ENCODE measurements at places on chromosomes 13 and 19.

- DNase-seq, result no peak
- no peaks in the 10 kb centered on the region for H3K4me1 ChIP-seq
- H3K27me3 ChIP-seq, result no peaks in the 10 kb centered on the region
- no peaks in the 10 kb centered on the region for H3K36me3 ChIP-seq
Observed at GRCh38 chr13:108897955-108898354, 268.5 kb downstream of the MYO16 start.

DNA sequence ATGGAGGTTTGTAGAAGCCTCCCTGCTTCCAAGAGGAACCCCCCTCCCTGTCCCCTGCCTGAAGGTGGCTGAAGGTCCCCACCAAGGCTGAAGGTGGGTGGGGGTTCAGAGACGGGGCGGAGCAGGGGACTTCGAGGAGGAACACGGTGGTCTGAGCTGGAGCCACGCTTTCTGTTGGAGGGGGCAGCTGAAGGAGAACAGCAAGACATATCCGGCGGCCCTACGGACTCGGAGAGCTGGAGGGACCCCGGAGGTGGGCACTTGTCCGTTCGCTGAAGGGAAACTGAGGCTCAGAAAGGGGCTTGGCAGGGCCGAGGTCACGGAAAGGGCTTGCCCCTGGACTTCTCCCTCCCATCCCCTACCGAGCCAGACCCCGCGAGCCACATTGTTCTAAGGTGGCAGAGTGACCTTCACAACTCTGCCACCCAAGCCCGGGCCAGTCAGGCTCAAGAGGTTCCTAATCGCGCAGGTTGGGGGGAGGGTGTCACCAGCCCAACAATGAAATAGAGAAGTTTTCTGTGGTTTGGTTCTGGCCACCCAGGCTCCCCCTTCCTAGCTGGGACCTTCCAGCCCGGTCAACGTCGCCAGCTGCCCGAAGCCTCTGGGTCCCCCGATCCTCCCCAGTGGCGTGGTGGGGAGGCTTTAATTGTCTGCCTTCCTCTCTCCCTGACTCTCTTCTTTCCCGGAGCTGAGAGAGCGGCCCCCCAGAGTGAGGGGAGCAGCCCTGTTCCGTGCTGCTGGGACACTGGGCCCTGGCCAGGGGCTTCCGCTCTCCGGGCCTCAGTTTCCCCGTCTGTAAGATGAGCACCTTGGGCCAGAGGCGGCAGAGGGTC is 15.5 kb upstream of the KCNN1 start:
- no peaks in the 10 kb centered on the region for H3K36me3 ChIP-seq
- H3K27ac ChIP-seq, result no peak overlapping the region
- H3K27me3 ChIP-seq, result peaks cover 65% of the 10 kb centered on the region

GRCh38 chr19:8635422-8635821 is 5.0 kb downstream of the NFILZ start:
- no peaks in the 10 kb centered on the region for H3K4me1 ChIP-seq
- no peaks in the 10 kb centered on the region for H3K27me3 ChIP-seq
- no peak overlapping the region for H3K27ac ChIP-seq
- DNase-seq, result no peak

DNA sequence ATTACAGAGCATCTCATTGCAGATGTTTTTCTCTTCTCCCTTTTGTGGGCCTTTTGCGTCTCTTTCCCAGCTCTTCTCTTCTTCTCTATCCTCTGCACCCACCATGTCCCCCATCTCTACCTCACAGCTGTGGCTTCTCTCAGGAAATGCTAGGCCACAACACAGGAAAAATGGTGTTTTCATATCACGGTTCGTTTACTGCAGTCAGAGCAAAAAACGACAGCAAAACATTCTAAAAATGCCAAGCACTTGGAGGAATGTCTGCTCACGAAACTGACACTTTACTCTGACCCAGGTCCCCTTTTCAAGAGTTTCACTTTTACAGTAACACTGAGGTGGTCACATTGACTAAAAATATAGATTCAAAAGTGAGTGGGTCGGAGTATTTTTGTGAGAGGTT is 152.2 kb downstream of the DCT start:
- no peaks in the 10 kb centered on the region for H3K36me3 ChIP-seq
- peaks cover 30% of the 10 kb centered on the region for H3K4me1 ChIP-seq
- H3K27me3 ChIP-seq, result no peaks in the 10 kb centered on the region
- DNase-seq, result peak; percentile 16
- no peak overlapping the region for H3K4me3 ChIP-seq

DNA sequence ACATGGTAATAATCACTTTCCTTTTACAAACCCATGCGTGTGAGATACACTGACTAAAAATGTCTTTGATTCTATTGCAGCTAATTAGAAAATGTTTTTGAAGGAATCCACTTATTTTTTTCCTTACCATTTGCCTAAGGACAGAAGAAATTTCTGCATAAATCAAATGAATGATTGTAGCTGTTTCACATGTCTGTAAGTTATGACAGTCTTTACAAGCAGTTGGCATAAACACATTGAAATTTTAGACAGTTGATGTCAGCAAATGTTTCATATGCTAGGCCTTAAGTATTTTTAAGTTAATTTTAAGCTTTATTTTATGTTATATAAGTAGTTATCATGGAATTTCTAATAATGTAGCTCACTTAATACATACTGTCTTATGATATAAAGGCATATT is 598.4 kb upstream of the SLITRK6 start:
- no peak for DNase-seq
- no peaks in the 10 kb centered on the region for H3K4me1 ChIP-seq
- H3K4me3 ChIP-seq, result no peak overlapping the region
- no peaks in the 10 kb centered on the region for H3K27me3 ChIP-seq
- no peak overlapping the region for H3K27ac ChIP-seq

DNA sequence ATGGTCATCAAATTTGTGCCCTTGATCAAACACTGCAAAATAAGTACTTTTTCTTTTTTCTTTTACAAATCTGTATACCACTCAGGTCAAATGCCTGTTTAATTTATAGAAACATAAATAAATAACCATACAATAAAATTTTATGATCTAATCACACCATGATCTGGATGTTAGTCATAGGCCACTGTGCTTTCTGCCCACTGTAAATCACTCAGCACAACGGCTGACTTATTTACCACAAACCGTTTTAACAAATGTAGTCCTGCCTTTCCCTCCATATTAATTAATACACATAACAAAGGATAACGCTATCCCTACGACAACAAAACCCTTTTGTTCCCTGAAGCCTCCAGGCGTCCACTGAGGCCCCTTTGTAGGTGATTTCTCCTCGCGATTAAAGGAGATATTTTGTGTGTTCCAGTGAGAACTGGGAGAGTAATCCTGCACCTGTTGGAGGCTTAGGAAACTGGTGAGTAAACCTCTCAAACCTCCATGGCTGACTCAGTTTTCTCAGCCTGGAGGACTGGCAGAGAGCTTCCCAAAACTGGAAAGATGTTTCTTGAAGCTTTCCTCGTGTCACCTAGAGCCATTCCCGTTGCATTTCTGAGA is 477.1 kb upstream of the SGCG start:
- no peak overlapping the region for H3K4me3 ChIP-seq
- peaks cover 36% of the 10 kb centered on the region for H3K4me1 ChIP-seq
- H3K27ac ChIP-seq, result peak overlapping the region; percentile 67
- H3K36me3 ChIP-seq, result no peaks in the 10 kb centered on the region

GRCh38 chr13:39321574-39321973 is 281.4 kb downstream of the LHFPL6 start:
- no peaks in the 10 kb centered on the region for H3K36me3 ChIP-seq
- H3K4me3 ChIP-seq, result no peak overlapping the region
- DNase-seq, result no peak
- no peak overlapping the region for H3K27ac ChIP-seq
- H3K27me3 ChIP-seq, result no peaks in the 10 kb centered on the region
- no peaks in the 10 kb centered on the region for H3K4me1 ChIP-seq

DNA sequence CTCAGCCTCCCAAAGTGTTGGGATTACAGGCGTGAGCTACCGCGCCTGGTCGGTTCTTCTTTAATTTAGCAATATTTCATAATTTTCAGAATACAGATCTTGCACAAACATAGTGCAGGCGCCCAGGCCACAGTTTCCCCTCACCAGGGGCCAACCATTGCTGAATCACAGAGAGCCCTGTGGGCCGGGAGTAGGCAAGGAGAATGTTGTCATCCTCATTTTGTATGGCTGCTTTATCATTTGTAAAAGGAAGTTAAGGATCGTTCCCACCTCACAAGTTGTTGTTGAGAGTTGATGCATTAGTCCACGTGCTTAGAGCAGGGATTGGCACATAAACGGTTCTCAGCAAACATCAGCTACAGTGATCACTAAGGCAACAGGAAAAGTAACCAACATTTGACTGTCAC is 30.2 kb downstream of the MEIS3 start:
- no peak for DNase-seq
- no peak overlapping the region for H3K27ac ChIP-seq
- no peaks in the 10 kb centered on the region for H3K4me1 ChIP-seq
- H3K27me3 ChIP-seq, result peaks cover 4% of the 10 kb centered on the region
- H3K4me3 ChIP-seq, result no peak overlapping the region

DNA sequence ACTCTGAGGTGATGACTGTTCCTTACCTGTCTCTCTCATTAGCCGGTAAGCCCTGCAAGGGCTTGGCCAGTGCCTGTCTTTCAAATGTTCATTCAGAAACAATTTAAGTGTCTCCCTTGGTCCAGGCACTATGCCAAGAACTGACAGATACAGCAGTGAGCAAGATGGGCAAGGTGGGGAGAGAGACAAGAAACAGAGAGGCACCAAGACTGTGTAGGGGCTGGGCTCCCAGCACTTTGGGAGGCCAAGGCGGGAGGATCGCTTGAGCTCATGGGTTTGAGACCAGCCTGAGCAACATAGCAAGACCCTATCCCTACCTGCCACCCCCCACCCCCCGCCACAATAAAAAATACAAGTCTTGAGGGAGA is 1.3 kb upstream of the CCNE1 start:
- H3K27ac ChIP-seq, result peak overlapping the region; percentile 82
- no peak for DNase-seq
- H3K4me3 ChIP-seq, result peak overlapping the region; percentile 83
- no peaks in the 10 kb centered on the region for H3K27me3 ChIP-seq
- peaks cover 32% of the 10 kb centered on the region for H3K4me1 ChIP-seq
- H3K36me3 ChIP-seq, result 0 out of 2 replicates have a peak, but pooled peaks cover 3% of the 10 kb centered on the region

GRCh38 chr13:97256343-97256783 is 34.2 kb downstream of the MBNL2 start:
- no peaks in the 10 kb centered on the region for H3K27me3 ChIP-seq
- peaks cover 7% of the 10 kb centered on the region for H3K4me1 ChIP-seq
- H3K36me3 ChIP-seq, result no peaks in the 10 kb centered on the region

DNA sequence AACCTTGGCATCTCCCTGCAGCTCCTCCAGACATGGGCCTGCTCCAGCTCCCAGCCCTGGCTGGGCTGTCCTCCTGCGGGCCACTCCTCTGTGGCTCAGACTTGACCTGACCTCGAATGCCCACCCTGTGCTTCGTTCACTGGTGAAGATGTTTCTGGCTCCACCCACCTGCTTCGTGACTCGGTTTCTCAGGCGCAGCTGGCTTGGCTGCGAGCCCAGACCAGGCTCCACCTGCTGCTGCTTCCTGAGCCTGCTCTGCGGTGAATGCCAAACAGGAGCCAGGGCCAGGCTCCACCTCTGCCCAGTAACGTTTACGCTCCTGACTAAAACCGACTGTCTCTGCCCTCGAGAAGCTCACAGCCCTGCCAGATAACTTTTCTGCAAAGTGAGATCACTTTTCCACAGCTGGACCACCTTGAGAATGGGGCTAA is 8.9 kb upstream of the RSPH6A start:
- H3K27ac ChIP-seq, result no peak overlapping the region
- no peak for DNase-seq
- H3K36me3 ChIP-seq, result peaks cover 31% of the 10 kb centered on the region

- H3K27ac ChIP-seq, result no peak overlapping the region
- DNase-seq, result no peak
- no peaks in the 10 kb centered on the region for H3K27me3 ChIP-seq
- H3K4me1 ChIP-seq, result no peaks in the 10 kb centered on the region
- no peak overlapping the region for H3K4me3 ChIP-seq
Observed at GRCh38 chr13:34430294-34430693, 511.8 kb upstream of the NBEA start.

- no peaks in the 10 kb centered on the region for H3K36me3 ChIP-seq
- no peak overlapping the region for H3K27ac ChIP-seq
- no peak overlapping the region for H3K4me3 ChIP-seq
- no peak for DNase-seq
Observed at GRCh38 chr13:100517135-100517534, 71.5 kb downstream of the GGACT start.

DNA sequence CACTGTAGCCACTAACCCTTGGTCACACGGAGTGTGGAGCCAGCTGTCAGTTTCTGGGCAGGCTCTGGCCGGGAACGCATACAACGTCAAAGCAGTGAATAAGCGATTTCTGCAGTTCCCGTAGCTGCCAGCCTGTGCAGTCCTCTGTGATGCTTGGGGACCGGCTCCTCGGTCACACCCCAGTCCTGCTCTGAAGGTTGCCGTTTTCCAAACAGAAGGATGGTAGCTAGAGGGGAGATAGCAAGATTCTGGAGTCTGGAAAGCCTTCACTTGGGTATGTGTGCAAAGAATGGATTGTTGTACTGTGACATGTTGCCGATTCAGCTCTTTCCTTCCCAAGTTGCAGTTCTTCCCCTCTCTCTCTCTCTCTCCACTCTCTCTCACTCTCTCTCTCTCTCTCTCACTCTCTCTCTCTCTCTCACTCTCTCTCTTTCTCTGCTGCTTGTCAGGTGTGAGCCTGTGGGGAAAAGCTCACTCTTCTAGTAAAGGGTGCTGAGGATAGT is 38.7 kb upstream of the C1QTNF9 start:
- peak overlapping the region; percentile 58 for H3K4me3 ChIP-seq
- H3K36me3 ChIP-seq, result no peaks in the 10 kb centered on the region
- H3K27me3 ChIP-seq, result no peaks in the 10 kb centered on the region
- peak overlapping the region; percentile 11 for H3K27ac ChIP-seq
- H3K4me1 ChIP-seq, result peaks cover 16% of the 10 kb centered on the region
- peak; percentile 62 for DNase-seq

DNA sequence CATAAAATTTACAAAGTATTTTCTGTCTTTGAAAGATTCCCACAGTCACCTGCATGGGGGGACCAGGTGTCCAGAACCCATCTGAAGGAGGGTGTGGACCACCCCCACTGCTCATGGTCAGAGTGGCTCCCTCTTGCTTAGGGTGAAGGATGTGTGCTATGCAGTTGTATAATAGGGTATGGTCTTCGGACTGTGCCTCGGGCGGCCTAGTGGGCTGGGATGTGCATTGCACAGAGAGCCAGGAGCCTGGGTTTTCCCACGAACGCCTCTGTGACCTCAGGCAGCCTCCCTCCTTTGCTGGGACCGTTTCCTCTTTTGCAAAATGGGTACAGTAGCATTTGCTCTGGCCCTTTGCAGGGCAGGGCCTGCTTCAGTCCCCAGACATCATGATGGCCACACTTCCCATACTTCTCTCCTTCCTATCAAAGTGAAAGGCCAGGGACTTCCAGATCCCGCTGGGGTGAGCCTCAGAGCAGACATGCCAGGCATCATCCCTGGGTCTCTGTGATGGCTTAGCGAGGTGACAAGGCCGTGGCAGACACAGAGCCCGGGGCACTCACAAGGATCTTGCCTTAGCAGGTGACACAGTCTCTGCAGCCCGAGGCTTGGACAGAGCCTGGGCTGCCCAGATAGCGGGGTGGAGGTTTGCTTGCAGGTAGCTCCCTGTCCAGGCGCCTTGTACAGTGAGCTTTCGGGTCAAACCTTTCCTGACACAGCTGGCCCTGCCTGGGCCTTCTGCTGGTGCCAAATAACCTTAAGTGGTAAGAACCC is 59.4 kb upstream of the ZNF536 start:
- H3K4me1 ChIP-seq, result no peaks in the 10 kb centered on the region
- H3K27ac ChIP-seq, result no peak overlapping the region

GRCh38 chr19:3496392-3497273 is 3.8 kb downstream of the DOHH start:
- no peaks in the 10 kb centered on the region for H3K27me3 ChIP-seq
- H3K36me3 ChIP-seq, result peaks cover 7% of the 10 kb centered on the region
- no peaks in the 10 kb centered on the region for H3K4me1 ChIP-seq
- no peak overlapping the region for H3K4me3 ChIP-seq
- H3K27ac ChIP-seq, result no peak overlapping the region

GRCh38 chr13:27006519-27007161 is 165.0 kb downstream of the USP12 start:
- peak; percentile 34 for DNase-seq
- H3K4me1 ChIP-seq, result peaks cover 16% of the 10 kb centered on the region
- H3K4me3 ChIP-seq, result peak overlapping the region; percentile 46
- no peaks in the 10 kb centered on the region for H3K27me3 ChIP-seq
- H3K36me3 ChIP-seq, result no peaks in the 10 kb centered on the region
